ENCODE measurements at places on chromosomes 13 and 19. TPM values are rescaled to one million over a fixed set of nuclear protein-coding genes. Genes with fewer than 3 reads are reported as not detected.

SPRED3 gene
- total RNA-seq, result 1.7 TPM

LRRC25 gene
- total RNA-seq, result 7.2 TPM

ZNF235 gene
- 1.2 TPM for total RNA-seq

FOXO1 gene
- 26.6 TPM for total RNA-seq

Data from stomach (tissue), 19 donors.